Heart left ventricle (tissue), 16 donors: ENCODE measurements at places on chromosomes 1 and 21. TPM values are rescaled to one million over a fixed set of nuclear protein-coding genes. Genes with fewer than 3 reads are reported as not detected.

FCRL4 gene
- not detected for total RNA-seq

TFF2 gene
- not detected for total RNA-seq

- peaks cover 6% of the 10 kb centered on the region for H3K4me1 ChIP-seq
- H3K4me3 ChIP-seq, result no peak overlapping the region
- DNase-seq, result no peak
Observed at GRCh38 chr1:47568763-47569162, 130.9 kb downstream of the FOXD2 start.

LAMC2 gene
- total RNA-seq, result 1.9 TPM

MPZ gene
- total RNA-seq, result 5.3 TPM

DNA sequence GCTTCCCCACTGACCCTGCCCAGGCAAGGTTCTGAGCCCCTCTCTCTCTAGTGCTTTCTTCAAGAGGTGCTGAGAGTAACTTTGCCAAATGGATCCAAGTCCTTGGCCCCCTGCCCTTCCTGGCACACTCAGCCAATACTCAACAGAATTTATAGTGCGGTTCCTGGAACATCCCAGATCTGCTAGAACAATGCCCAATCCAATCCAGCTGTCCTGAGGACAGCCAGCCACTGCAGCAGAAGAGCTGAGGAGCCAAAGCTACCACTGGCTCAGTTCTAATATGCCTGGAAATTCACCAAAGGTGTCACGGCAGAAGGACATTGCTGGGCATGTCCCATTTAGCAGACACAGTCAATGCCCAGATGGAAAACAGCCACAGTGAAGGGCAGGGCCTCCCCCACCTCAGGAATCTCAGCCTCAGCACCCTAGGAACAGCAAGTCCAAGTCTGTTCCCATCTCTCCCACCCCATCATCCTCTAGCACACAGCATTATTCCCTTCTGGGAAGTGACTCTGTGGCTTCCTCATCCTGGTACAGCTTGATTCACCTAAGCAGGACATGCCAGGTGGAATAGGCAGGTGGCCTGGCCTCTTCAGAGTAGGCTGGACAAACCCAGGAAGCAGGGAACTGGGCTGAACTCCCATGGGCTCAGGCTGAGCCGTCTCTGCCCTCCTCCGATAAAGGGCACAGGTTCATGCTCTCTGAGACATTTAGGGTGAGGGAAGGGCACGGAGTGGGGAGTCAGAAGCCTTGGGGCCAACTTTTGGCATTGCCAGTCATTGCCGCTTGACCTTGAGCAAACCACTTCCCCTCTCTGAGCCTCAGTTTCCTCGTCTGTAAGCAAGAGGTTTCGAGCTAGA is 24.6 kb downstream of the PMVK start:
- no peak overlapping the region for H3K4me3 ChIP-seq
- H3K4me1 ChIP-seq, result no peaks in the 10 kb centered on the region
- H3K36me3 ChIP-seq, result no peaks in the 10 kb centered on the region
- no peaks in the 10 kb centered on the region for H3K27me3 ChIP-seq
- H3K27ac ChIP-seq, result peak overlapping the region; percentile 39

GRCh38 chr1:107272321-107272720 is 131.5 kb downstream of the NTNG1 start:
- no peaks in the 10 kb centered on the region for H3K27me3 ChIP-seq
- no peaks in the 10 kb centered on the region for H3K4me1 ChIP-seq
- no peak overlapping the region for H3K4me3 ChIP-seq
- no peak for DNase-seq

- DNase-seq, result no peak
- H3K36me3 ChIP-seq, result no peaks in the 10 kb centered on the region
- no peak overlapping the region for H3K4me3 ChIP-seq
- no peaks in the 10 kb centered on the region for H3K27me3 ChIP-seq
Observed at GRCh38 chr1:119364640-119365039, 3.9 kb upstream of the HAO2 start.

FCRL3 gene
- total RNA-seq, result not detected

DNA sequence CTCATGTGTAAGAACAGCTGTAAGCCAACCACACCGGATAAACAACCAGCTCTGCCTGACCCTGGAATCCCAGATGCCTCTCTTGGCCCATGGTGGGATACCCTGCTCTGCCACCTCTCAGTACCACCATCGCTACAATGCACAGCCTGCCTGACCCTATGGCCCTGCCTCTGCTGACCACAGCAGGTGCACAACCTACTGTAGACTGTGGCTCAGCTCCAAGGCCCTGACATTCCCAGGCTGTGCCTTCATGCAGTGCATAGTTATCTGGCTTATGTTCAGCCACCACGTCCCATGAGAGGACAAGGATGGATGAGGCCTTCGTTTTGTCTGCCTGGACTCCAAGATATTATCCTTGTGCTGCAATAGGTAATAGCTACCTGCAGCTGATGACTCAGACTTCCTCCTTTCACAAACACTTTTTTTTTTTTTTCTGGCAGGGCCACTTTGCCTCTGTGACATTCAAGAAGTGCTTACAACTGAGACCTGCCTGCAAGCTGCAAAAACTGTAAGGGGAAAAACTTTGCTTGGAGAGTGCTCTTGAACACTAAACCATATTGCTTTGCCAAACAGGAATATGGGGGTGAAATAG is 177.7 kb downstream of the URB2 start:
- H3K4me3 ChIP-seq, result no peak overlapping the region
- no peaks in the 10 kb centered on the region for H3K36me3 ChIP-seq
- H3K27ac ChIP-seq, result no peak overlapping the region
- no peaks in the 10 kb centered on the region for H3K4me1 ChIP-seq
- no peaks in the 10 kb centered on the region for H3K27me3 ChIP-seq
- DNase-seq, result no peak

- H3K4me1 ChIP-seq, result peaks cover 7% of the 10 kb centered on the region
- no peak for DNase-seq
- no peaks in the 10 kb centered on the region for H3K36me3 ChIP-seq
- H3K27me3 ChIP-seq, result no peaks in the 10 kb centered on the region
Observed at GRCh38 chr1:66283622-66284041, 250.3 kb upstream of the SGIP1 start.

DNA sequence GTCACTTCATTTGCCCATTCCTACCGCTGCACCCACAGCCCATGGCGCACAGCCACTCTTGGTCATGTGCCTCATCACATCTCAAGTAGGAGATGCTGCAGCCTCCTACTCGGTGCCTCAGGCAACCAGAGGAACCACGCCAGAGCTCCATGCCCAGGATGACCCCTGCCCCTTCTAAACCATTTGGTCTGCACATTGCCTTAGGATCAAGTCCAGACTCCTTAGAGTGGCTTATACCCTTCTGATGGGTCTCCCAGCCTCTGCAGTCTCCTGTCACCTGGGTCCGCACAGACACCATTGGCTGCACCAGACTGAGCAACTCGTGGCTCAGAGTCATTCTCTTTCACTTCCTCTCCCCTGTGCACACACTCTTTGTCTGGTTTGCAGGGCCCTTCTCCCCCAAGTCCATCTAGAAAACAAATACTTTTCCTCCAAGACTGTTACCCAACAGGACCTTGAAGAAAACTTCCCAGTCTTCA is 2.2 kb upstream of the ADORA3 start:
- no peak for DNase-seq
- no peaks in the 10 kb centered on the region for H3K36me3 ChIP-seq
- H3K27me3 ChIP-seq, result no peaks in the 10 kb centered on the region
- H3K4me3 ChIP-seq, result no peak overlapping the region

GRCh38 chr1:65812065-65812464 is 19.4 kb downstream of the PDE4B start:
- H3K27me3 ChIP-seq, result no peaks in the 10 kb centered on the region
- H3K36me3 ChIP-seq, result no peaks in the 10 kb centered on the region
- H3K4me1 ChIP-seq, result no peaks in the 10 kb centered on the region
- DNase-seq, result peak; percentile 23

PLPPR4 gene
- total RNA-seq, result 0.75 TPM

DNA sequence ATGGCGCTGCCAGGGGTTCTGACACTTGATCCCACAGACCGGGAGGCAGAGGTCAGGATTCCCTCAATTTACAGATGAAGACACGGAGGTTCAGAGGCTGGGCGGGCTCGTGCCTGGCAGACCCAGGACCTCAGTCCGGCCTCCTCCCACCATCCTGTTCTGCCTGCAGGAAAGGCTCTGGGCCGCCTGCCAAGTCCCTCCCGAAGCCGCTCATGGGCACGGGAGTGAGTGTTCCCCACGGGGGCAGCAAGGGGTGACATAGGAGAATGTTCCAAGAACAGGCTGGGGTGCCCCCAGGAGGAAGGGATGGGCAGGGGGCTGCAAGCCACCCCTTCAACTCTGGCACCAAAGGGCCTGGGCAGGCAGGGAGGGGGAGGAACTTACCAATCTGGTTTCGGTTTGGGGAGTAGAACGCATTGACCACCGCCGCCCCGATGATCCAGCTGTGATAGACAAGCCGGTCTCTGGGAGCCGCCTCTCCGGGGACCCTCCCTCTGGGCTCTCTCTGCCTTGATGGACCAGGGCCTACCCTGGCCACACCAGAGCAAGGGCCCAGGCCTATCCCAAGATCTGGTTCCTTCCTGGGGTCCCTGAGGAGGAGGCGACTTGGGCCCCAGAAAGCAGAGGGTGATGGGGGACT is 7.5 kb downstream of the PRXL2B start:
- no peaks in the 10 kb centered on the region for H3K36me3 ChIP-seq
- H3K4me1 ChIP-seq, result peaks cover 8% of the 10 kb centered on the region
- H3K27me3 ChIP-seq, result no peaks in the 10 kb centered on the region
- DNase-seq, result peak; percentile 47
- H3K4me3 ChIP-seq, result peak overlapping the region; percentile 29

- no peak overlapping the region for H3K27ac ChIP-seq
- H3K4me1 ChIP-seq, result no peaks in the 10 kb centered on the region
- H3K36me3 ChIP-seq, result no peaks in the 10 kb centered on the region
- no peak for DNase-seq
- no peak overlapping the region for H3K4me3 ChIP-seq
Observed at GRCh38 chr1:76547916-76548315, 319.4 kb upstream of the ST6GALNAC5 start.

TRIM58 gene
- total RNA-seq, result not detected

DENND1B gene
- total RNA-seq, result 16.0 TPM

AIRE gene
- total RNA-seq, result not detected

- H3K4me1 ChIP-seq, result no peaks in the 10 kb centered on the region
- H3K4me3 ChIP-seq, result no peak overlapping the region
- no peak overlapping the region for H3K27ac ChIP-seq
Observed at GRCh38 chr1:116404699-116405098, 31.7 kb downstream of the ATP1A1 start.

NPL gene
- total RNA-seq, result 2.3 TPM

NOS1AP gene
- total RNA-seq, result 6.4 TPM

GRCh38 chr21:36928960-36929359 is 37.5 kb downstream of the HLCS start:
- no peak overlapping the region for H3K27ac ChIP-seq
- H3K27me3 ChIP-seq, result no peaks in the 10 kb centered on the region
- H3K4me1 ChIP-seq, result no peaks in the 10 kb centered on the region
- no peak overlapping the region for H3K4me3 ChIP-seq
- no peaks in the 10 kb centered on the region for H3K36me3 ChIP-seq

GRCh38 chr1:62978741-62979140 is 194.8 kb downstream of the ATG4C start:
- H3K27ac ChIP-seq, result no peak overlapping the region
- no peak for DNase-seq
- H3K27me3 ChIP-seq, result no peaks in the 10 kb centered on the region
- no peak overlapping the region for H3K4me3 ChIP-seq
- H3K4me1 ChIP-seq, result no peaks in the 10 kb centered on the region
- H3K36me3 ChIP-seq, result no peaks in the 10 kb centered on the region

- DNase-seq, result no peak
- peaks cover 3% of the 10 kb centered on the region for H3K36me3 ChIP-seq
- no peak overlapping the region for H3K4me3 ChIP-seq
- H3K27me3 ChIP-seq, result no peaks in the 10 kb centered on the region
- H3K4me1 ChIP-seq, result peaks cover 14% of the 10 kb centered on the region
Observed at GRCh38 chr1:180646547-180646946, 14.7 kb downstream of the XPR1 start.

- no peak overlapping the region for H3K27ac ChIP-seq
- H3K4me3 ChIP-seq, result peak overlapping the region; percentile 10
Observed at GRCh38 chr21:31266241-31266640, 77.8 kb downstream of the TIAM1 start.

- peak; percentile 70 for DNase-seq
- H3K4me1 ChIP-seq, result peaks cover 7% of the 10 kb centered on the region
- H3K36me3 ChIP-seq, result no peaks in the 10 kb centered on the region
- no peaks in the 10 kb centered on the region for H3K27me3 ChIP-seq
- H3K4me3 ChIP-seq, result no peak overlapping the region
- no peak overlapping the region for H3K27ac ChIP-seq
Observed at GRCh38 chr1:230310381-230311163, 115.6 kb downstream of the PGBD5 start.

ELF3 gene
- 0.32 TPM for total RNA-seq

DNA sequence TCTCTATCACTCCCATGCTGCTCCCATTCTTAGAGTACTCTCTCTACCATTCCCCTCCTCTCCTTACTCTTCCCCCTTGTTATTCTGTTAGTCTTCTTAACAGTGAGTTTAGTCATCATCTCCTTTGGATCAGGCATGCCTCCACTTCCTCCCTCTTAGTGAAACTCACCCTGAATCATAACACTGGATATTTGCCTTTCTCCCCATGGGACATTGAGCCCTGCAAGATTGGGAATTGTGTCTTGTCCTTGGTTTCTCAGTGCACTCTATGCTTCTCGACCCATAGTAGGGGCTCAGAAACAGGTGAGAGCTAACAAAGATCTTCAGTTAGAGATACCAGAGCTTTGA is 68.3 kb upstream of the GCLM start:
- DNase-seq, result no peak
- H3K27me3 ChIP-seq, result no peaks in the 10 kb centered on the region
- peaks cover 23% of the 10 kb centered on the region for H3K4me1 ChIP-seq
- H3K27ac ChIP-seq, result no peak overlapping the region
- H3K36me3 ChIP-seq, result no peaks in the 10 kb centered on the region
- H3K4me3 ChIP-seq, result no peak overlapping the region

- H3K4me3 ChIP-seq, result no peak overlapping the region
- H3K36me3 ChIP-seq, result no peaks in the 10 kb centered on the region
- H3K4me1 ChIP-seq, result peaks cover 14% of the 10 kb centered on the region
- H3K27ac ChIP-seq, result no peak overlapping the region
Observed at GRCh38 chr1:12057382-12057781, 5.7 kb upstream of the TNFRSF8 start.

ITPKB gene
- total RNA-seq, result 19.2 TPM

DNA sequence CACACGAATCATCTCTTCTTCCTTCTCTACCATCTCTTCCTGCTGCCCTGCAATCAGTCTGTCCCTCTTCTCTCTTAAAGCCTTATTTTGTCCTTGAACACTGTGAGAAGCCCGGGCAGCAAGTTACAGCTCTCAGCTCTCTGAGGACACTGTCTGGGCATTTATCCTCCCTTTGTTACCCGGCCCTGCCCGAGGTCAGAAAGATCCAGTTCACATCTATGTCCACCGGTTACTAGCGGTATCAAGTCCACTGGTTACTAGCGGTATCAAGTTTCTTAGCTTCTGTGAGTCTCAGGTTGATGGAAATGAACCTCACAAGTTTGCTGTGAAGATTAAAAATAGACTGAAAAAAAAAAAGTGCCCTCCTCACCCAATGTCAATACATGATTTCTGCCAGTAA is 18.8 kb downstream of the IFNLR1 start:
- H3K27ac ChIP-seq, result no peak overlapping the region
- peaks cover 8% of the 10 kb centered on the region for H3K27me3 ChIP-seq
- no peak for DNase-seq
- no peaks in the 10 kb centered on the region for H3K36me3 ChIP-seq

PKNOX1 gene
- 3.5 TPM for total RNA-seq

GRCh38 chr1:150256198-150256553 is 1.4 kb upstream of the CA14 start:
- H3K36me3 ChIP-seq, result no peaks in the 10 kb centered on the region
- H3K4me1 ChIP-seq, result peaks cover 26% of the 10 kb centered on the region
- H3K27ac ChIP-seq, result peak overlapping the region; percentile 61
- peak overlapping the region; percentile 41 for H3K4me3 ChIP-seq
- H3K27me3 ChIP-seq, result no peaks in the 10 kb centered on the region
